Fibroblast of lung (primary cell): ENCODE measurements at places on chromosomes 2 and 18.

DNA sequence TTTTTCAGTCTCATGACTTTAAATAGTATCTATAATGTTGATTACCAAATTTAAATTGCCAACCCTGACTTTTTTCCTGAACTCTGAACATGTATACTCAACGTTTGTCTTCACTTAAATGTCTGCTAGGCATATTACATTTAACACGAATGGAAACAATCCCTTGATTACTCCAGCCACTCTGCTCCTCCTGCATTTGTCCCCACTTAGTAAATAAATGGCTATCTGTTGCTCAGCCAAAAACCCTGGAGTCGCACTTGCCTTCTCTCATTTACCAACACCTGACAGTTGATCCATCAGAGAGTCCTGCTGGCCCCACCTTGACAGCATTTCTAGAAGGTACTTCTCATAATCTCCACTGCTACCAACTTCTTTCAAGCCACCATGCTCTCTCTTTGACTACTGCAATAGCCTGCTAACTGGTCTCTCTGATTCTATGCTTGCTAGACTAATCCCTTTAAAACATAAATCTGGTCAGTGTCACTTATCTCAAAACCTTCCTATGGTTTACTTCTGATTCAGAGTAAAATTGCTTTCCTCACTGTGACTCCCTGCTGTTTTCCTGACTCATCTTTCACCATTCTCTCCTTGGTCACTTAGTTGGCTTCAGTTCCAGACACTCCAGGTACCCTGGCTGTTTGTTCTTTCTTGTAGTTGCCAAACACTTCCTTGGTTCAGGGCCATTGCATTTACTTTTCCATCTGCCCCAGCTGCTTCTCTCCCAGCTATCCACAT is 31.9 kb downstream of the SPAG16 start:
- peak; percentile 56 for DNase-seq

DNA sequence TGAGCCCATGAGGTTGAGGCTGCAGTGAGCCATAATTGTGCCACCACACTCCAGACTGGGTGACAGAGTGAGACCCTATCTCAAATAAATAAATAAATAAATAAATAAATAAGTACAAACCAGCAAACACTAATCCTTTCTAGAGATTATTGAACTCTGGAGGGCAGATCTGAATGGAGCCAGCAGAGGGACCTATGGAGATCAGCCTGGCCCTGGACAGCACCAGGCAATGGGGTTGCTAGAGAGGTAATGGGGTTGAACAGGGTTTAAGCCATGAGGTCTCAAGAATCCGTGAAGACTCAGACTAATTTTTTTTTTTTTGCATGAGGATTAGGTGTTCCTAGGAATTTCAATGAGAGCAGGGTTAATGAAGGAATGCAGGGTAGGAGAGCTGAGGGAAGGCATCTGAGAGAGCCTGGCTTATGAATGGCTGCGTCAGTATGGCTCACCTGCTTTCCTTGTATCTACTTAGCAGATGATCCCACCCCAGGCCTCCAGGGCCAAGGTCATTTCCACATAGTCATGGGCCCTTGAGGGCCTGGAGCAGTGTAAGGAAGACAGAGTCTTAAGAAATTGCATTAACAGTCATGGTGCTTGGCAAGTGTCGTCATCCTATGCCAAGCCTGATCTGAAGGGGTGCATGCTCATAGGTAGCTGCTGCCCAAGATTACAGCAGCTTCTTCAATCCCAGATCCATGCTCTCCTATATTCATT is 34.6 kb upstream of the IL37 start:
- DNase-seq = no peak

GRCh38 chr2:174780191-174780840 is 16.0 kb upstream of the CHRNA1 start:
- peak; percentile 55 for DNase-seq

GRCh38 chr2:18356676-18357075 is 203.8 kb downstream of the RDH14 start:
- DNase-seq = peak; percentile 73

GRCh38 chr2:26784570-26785234 is 1.2 kb upstream of the CENPA start:
- no peak for DNase-seq
